Endothelial cell of umbilical vein (primary cell): ENCODE measurements at places on chromosomes 4 and X. TPM values are rescaled to one million over a fixed set of nuclear protein-coding genes. Genes with fewer than 3 reads are reported as not detected.

DNA sequence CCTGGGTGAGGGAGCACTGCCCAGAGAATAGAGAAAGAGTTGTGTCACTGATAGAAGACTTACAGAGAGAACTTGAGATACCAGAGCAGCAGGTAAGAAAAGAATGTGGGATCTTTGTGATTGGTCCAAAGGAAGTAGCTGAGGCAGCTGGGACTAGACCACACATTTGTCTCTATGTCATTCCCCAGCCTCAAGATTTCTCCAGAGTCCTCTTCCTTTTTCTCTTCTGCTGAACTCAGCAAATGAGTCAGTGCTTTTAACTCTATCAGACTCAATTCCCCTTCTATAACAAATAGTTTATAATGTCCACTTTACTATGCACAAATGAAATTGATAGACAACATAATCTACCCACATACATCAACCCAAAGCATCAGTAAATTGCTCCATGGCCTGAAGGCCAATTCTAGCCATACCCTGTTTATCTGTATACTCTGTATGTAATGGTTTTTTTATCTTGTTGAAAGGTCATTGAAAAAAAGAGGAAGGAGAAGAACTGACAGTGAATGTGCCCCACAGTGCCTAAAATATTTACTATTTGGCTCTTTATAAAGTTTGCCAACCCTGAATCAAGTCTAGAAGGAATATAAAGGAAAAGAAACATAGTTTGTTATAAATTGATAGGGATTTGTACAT is 38.2 kb downstream of the ETDC start:
- no peak for DNase-seq
- peaks cover 7% of the 10 kb centered on the region for H3K36me3 ChIP-seq
- H3K4me1 ChIP-seq, result peaks cover 10% of the 10 kb centered on the region
- no peak overlapping the region for H3K27ac ChIP-seq
- no peak overlapping the region for H3K4me3 ChIP-seq

DNA sequence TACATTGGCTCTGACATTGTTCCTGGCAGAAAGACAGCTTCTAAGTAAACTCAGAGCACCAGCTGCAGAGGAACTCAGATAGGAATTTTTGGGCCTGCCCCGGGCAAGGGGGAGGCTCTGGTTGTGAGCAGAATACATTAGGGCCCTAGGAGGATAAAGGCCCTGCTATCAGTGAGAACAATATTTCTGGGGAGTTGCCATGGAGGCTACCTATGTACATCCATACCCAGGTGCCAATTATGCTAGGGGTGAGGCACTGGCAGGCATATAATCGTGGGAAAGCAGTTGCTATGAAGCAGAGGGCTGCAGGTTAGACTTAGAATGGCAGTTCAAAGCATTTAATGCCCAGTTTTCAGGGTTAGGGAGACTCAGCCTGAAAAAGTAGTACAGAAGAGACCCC is 273.5 kb upstream of the EDA2R start:
- H3K36me3 ChIP-seq, result no peaks in the 10 kb centered on the region
- no peak for DNase-seq
- no peak overlapping the region for H3K4me3 ChIP-seq
- H3K27me3 ChIP-seq, result no peaks in the 10 kb centered on the region

- H3K4me3 ChIP-seq, result no peak overlapping the region
- H3K27me3 ChIP-seq, result no peaks in the 10 kb centered on the region
- no peak overlapping the region for H3K27ac ChIP-seq
- DNase-seq, result no peak
Observed at GRCh38 chr4:156692016-156692415, 279.6 kb downstream of the PDGFC start.

DNA sequence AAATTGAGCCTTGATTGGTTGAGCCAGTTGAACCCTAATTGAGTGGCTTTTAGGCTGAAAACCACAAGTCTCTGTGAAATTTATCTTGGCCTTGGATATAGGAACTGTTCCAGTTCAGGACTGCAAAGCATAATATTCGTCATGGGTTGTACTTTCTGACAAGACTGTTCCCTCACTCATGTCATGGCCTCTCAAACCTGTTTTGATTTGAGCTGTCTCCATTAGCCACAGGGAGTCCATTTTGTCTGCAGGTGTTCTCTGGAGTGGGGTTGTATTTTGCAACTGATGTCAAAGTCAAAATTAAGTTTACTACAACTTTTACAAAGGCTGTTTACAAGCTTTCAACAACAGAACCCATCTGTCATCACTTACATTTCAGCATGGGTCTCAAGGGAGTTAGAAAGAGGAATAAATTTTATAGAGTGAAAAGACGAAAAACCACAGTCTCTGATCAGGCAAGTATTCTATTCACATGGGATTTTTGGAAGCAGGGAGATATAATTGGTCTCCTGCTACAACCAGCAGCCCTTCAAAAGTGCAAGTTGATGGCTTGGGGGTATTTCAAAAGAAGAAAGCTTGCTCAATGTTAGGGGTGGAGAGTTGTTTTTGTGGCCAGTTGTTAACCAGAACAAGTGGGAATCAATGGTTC is 1716.3 kb downstream of the C4orf33 start:
- no peak overlapping the region for H3K27ac ChIP-seq
- H3K27me3 ChIP-seq, result no peaks in the 10 kb centered on the region
- no peaks in the 10 kb centered on the region for H3K36me3 ChIP-seq
- no peak for DNase-seq
- H3K4me1 ChIP-seq, result no peaks in the 10 kb centered on the region

DNA sequence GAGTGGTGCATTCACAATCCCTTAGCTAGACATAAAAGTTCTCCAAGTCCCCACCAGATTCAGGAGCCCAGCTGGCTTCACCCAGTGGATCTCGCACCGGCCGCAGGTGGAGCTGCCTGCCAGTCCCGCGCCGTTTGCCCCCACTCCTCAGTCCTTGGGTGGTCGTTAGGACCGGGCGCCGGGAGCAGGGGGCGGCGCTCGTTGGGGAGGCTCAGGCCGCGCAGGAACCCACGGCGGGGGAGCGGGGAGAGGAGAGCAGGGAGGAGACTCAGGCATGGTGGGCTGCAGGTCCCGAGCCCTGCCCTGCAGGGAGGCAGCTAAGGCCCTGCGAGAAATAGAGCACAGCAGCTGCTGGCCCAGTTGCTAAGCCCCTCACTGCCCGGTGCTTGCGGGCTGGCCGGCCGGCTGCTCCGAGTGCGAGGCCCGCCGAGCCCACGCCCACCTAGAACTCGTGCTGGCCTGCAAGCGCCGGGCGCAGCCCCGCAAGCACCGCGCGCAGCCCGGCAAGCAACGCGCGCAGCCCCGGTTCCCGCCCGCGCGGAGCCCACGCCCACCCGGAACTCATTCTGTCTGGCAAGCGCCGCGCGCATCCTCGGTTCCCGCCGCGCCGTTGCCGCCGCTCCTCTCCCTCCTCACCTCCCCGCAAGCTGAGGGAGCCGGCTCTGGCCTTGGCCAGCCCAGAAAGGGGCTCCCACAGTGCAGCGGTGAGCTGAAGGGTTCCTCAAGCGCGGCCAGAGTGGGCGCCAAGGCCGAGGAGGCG is 153.5 kb downstream of the SLC7A11 start:
- H3K4me3 ChIP-seq, result no peak overlapping the region
- H3K4me1 ChIP-seq, result peaks cover 6% of the 10 kb centered on the region
- no peaks in the 10 kb centered on the region for H3K36me3 ChIP-seq
- no peak for DNase-seq
- H3K27ac ChIP-seq, result no peak overlapping the region

GRCh38 chr4:176782794-176783193 is 9.9 kb downstream of the VEGFC start:
- H3K4me3 ChIP-seq, result no peak overlapping the region
- DNase-seq, result peak; percentile 72
- no peaks in the 10 kb centered on the region for H3K27me3 ChIP-seq
- peaks cover 46% of the 10 kb centered on the region for H3K4me1 ChIP-seq

GRCh38 chr4:67275179-67275750 is 270.0 kb downstream of the CENPC start:
- H3K27ac ChIP-seq, result no peak overlapping the region
- no peaks in the 10 kb centered on the region for H3K36me3 ChIP-seq
- no peak overlapping the region for H3K4me3 ChIP-seq
- no peaks in the 10 kb centered on the region for H3K4me1 ChIP-seq
- H3K27me3 ChIP-seq, result no peaks in the 10 kb centered on the region

- no peaks in the 10 kb centered on the region for H3K4me1 ChIP-seq
- H3K27me3 ChIP-seq, result no peaks in the 10 kb centered on the region
- H3K4me3 ChIP-seq, result no peak overlapping the region
- no peaks in the 10 kb centered on the region for H3K36me3 ChIP-seq
- no peak for DNase-seq
Observed at GRCh38 chrX:45400027-45400779, 199.5 kb upstream of the DIPK2B start.

DNA sequence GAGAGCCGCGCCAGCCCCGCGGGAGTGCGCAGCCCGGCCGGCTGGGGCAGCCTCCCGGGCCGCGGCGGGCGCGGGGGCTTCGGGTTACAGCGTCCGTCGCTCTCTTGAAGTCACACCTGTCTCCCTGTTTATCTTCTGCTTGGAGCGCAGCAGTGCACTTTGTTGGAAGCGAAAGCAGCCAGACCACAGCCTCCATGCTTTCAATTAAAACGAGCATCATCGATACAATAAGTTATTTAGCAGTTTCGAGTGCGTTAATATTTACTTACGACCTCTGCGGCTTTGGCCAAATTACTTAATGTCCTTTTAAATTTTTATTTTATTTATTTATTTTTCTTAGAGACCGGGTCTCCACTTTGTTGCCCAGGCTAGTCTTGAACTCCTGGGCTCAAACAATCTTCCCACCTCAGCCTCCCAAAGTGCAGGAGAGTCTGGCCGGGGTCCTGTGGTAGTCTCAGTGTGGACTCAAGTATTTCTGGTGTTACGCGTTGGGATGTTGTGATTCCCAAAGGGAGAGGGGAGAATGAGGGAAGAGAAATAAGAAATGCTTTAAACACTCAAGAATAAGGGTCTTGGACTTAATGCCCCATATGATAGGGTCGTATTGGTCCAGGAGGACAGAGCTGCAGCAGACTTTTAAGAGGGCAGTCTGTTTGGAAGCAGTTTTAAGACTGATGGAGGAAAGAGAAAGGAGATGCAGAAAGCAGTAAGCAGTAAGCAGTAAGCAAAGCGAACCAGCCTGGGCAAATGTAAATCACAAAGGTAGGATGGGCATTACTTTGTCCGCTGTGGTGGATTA is 504 bp upstream of the PDLIM3 start:
- peaks cover 6% of the 10 kb centered on the region for H3K27me3 ChIP-seq
- H3K4me1 ChIP-seq, result peaks cover 10% of the 10 kb centered on the region
- H3K27ac ChIP-seq, result no peak overlapping the region
- DNase-seq, result peak; percentile 17

DNA sequence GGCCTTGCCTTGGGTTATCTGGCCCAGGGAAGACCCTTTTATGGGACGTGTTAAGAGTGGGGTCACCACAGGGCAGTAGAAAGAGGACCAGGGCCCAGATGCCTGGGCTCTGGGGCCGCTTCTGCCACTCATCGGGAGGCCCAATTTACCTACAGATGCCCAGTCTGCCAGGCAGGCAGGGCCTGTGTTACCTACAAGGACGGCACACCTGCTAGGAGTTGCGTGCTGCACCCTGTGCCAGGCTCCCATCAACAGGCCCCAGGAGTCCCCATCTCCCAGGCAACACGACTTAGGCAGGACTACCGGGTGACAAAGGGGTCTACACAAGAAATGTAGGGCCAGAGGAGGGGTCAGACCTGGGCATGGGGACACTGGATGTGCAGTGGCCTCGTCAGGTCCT is 34.6 kb downstream of the WDR1 start:
- no peaks in the 10 kb centered on the region for H3K27me3 ChIP-seq
- no peak overlapping the region for H3K4me3 ChIP-seq
- peaks cover 48% of the 10 kb centered on the region for H3K36me3 ChIP-seq
- peaks cover 29% of the 10 kb centered on the region for H3K4me1 ChIP-seq
- no peak for DNase-seq

GRCh38 chrX:119482041-119482440 is 13.8 kb downstream of the SLC25A5 start:
- H3K27ac ChIP-seq, result no peak overlapping the region
- no peak overlapping the region for H3K4me3 ChIP-seq
- H3K4me1 ChIP-seq, result no peaks in the 10 kb centered on the region
- H3K36me3 ChIP-seq, result no peaks in the 10 kb centered on the region

DNA sequence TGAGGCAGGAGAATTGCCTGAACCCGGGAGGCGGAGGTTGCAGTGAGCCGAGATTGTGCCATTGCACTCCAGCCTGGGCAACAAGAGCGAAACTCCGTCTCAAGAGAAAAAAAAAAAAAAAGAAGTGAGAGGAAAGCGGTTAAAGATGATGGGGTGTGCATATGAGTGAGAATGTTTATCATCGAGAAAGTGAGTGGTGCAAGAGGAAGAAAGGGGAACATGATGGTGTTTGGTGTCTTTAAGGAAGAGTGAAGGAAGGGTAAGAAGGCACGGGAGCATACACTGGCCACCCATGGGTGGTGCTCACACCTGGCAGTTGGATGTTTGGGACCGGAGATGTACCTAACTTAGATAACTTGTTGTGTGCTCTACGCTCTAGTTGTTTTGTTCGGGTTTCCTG is 62.2 kb downstream of the STOX2 start:
- no peaks in the 10 kb centered on the region for H3K27me3 ChIP-seq
- no peaks in the 10 kb centered on the region for H3K4me1 ChIP-seq
- no peaks in the 10 kb centered on the region for H3K36me3 ChIP-seq
- no peak overlapping the region for H3K4me3 ChIP-seq

DNA sequence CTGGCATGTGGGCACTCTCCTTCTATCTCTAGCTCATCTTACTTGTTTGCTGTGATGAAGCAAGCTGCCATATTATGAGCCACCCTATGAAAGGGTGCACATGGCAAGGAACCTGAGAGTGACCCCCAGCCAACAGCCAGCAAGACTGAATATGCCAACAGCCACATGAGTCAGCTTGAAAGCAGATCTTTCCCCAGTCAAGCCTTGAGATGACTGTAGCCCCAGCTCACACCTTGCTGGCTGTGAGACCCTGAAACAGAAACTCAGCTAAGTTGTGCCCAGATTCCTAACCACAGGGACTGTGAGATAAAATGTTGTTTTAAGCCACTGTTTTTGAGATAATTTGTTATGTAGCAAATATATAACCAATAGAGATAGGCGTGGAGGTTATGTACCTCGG is 36.2 kb downstream of the KDM5C start:
- no peaks in the 10 kb centered on the region for H3K27me3 ChIP-seq
- no peaks in the 10 kb centered on the region for H3K4me1 ChIP-seq
- no peak overlapping the region for H3K4me3 ChIP-seq
- DNase-seq, result no peak
- H3K27ac ChIP-seq, result no peak overlapping the region

DNA sequence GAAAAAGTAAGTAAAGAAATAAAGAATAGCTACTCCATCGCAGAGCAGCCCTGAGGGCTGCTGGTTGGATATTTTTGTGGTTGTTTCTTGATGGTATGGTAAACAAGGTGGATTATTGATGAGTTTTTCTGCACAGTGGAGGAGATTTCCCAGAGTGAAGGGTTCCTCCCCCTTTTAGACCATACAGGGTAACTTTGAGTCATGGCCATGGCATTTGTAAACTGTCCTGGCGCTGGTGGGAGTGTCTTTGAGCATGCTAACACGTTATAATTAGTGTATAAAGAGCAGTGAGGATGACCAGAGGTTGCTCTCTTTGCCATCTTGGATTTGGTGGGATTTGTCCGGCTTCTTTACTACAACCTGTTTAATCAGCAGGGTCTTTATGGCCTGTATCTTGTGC is 128.2 kb downstream of the ASMT start:
- no peaks in the 10 kb centered on the region for H3K27me3 ChIP-seq
- no peaks in the 10 kb centered on the region for H3K4me1 ChIP-seq
- no peak overlapping the region for H3K27ac ChIP-seq
- no peak overlapping the region for H3K4me3 ChIP-seq
- H3K36me3 ChIP-seq, result no peaks in the 10 kb centered on the region

HS3ST1 gene
- polyA plus RNA-seq, result 0.14 and 0.49 TPM in 2 replicates

DACH2 gene
- polyA plus RNA-seq, result not detected in 2 replicates

FRAS1 gene
- 1.3 and 1.4 TPM in 2 replicates for polyA plus RNA-seq

F11 gene
- not detected in 2 replicates for polyA plus RNA-seq

APLN gene
- 230 and 273 TPM in 2 replicates for polyA plus RNA-seq

WAS gene
- not detected in 2 replicates for polyA plus RNA-seq

ATOH1 gene
- not detected in 2 replicates for polyA plus RNA-seq

PPA2 gene
- 16.9 and 30.4 TPM in 2 replicates for polyA plus RNA-seq

MAGEH1 gene
- polyA plus RNA-seq, result 31.8 and 32.2 TPM in 2 replicates
